ENCODE measurements at places on chromosomes 6 and 20.
A peak's percentile ranks its signal among the peaks of the same experiment; 100 is the strongest.

- DNase-seq: no peak
Measured at GRCh38 chr6:156279261-156279969, 497.8 kb upstream of the ARID1B start.

DNA sequence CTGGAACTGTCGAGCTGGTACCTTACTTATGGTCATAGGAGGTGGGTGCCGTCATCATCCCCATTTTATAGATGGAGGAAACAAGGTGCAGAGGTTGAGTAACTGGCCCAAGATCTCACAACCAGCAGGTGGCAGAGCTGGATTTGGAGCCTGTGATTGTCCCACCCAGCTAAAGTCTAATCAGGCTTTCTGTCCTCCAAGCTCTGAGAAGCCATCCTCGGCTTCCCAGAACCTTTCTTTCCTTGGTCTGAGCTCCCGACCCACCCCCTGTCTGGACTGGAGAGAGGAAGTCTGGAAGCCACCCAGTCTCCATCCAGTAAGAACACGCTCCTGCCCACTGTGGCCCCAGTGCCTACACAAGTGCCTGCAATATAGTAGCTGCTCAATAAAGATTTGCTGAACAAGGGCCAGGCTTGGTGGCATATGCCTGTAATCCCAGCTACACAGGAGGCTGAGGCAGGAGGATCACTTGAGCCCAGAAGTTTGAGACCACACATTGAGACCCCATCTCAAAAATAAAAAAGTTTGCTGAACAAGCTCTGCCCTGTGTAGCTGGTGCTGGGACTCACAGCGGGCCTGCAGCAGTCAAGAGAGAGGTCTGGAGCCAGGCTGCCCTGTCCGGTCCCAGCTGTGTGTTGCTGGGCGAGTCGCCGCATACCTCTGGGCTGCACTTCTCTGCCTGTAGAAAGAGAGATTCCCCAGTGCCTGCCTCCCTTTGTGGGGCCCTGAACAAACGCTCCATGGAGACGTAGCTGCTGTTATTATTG, 32.5 kb upstream of the DLGAP4 start:
- no peak for DNase-seq

DNA sequence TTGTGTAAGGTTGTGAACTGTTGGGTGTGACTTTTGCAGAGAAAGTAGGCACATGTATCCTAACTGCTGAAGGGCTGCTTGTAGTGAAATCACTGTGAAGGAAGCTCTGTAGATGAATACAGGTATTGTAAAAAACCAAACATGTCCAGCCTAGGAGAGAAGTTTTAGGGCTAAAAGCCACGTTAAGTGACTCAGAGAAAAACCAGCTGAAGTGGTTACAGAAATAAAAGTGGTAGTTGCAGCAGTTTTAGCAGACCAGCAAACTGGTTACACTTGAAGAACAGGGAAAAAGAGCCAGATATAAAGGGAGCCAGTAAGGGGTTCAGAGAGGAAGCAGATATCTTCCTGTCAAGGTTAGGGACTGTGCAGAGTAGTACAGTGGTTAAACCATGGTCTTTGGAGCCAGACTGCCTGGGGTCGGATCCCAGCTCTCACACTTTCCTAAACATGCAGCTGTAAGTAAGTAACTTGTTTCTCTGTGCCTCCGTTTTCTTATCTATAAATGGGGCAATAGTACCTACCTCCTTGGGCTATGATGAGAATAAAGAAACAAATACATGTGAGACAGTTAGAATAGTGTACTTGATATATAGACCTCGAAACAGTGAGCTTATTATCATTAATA, 33.8 kb upstream of the RNF8 start:
- DNase-seq: no peak

GRCh38 chr6:129936329-129937165, 75.4 kb upstream of the TMEM244 start:
- DNase-seq: peak; percentile 16

DNA sequence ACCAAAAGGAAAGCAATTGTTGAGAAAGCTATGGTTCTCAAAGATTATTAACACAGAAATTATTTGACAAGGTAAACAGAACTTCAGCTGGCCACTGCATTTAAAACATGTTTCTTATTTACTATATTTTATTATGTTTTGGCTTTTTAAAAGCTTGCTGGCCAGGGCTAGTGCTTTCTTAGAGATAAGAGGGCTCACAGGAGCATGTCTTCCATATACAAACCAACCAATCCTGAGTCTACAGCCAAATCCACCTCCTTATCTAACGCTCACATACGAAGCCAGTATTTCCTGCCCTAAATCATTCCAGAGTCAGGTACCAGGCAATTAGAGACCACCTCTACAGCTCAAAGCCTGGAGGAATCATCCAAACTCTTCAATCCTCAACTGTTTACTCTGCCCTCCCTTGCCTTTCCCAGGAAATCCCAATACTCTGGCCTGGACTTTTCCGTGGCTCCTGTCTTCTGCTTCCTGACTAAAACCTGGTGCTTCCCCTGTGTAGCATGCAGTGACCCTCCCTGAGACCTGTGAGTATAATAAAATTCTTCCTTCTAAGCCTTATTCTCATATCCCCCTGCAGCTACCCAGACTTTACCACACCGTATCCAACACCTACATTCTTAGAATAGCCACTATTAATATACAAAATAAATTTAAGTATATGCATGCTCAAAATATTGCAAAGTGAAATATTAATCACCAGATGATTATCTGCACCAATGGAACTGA, 33.2 kb downstream of the RANBP9 start:
- DNase-seq: no peak

GRCh38 chr6:17584241-17584803, 15.8 kb upstream of the FAM8A1 start:
- no peak for DNase-seq

Data from stimulated activated CD8-positive, alpha-beta memory T cell treated with anti-CD3 and anti-CD28 coated beads, Interleukin-7, amount 100 ng/mL, for 48 hours (primary cell).